ENCODE measurements at places on chromosomes 2 and 18.

- DNase-seq: no peak
Observed at GRCh38 chr2:8694737-8695136, 12.9 kb downstream of the ID2 start.

DNA sequence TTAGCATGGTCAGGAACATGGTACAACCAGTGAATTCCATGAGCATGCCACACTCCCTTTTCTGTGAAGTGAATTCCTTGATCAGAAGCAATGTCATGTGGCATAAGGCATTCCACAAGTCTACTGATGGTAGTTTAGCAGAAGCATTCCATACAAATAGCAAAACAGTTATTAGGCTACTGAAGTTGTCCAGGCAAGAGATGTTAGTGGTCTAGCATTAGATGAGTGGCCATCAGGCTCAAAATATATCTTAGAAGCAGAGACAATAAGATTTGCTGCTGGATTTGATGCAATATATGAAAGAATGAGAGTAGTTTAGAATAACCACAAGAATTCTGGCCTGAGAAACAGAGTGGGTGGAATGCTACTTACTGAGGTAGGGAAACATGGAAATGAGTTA is 355.3 kb upstream of the NRXN1 start:
- DNase-seq: no peak

- no peak for DNase-seq
Observed at GRCh38 chr18:49227441-49228165, 232.8 kb downstream of the DYM start.

- no peak for DNase-seq
Observed at GRCh38 chr2:107592280-107592624, 234.4 kb upstream of the RGPD4 start.

DNA sequence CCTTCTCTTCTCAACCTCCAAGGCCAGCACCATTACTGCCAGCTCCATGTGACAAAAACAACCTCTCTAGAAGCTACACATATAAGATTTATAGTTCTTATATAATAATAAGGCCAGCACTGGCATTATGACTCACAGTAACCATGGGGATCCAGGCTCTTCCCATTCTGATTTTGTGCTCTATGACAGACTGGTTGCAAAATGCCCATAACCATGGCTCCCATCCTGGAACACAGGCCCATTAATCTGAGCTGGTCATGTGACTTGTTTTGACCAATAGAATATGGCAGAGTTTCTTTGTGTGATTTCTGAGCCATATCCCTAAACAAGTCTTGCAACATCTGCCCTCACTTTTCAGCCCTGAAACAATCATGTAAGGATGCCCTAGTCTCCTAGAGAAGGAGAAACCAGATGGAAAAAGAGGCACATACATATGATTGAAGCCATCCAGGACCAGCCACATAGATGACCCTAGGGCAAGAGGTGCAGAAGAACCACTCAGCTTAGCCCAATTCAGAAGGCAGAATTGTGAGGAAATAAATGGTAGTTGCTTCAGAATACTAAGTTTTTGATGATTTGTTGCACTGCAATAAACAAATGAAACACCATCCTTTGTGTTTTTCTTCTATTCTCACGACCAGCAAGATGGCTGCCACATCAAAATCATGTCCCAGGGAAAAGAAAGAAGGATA is 173.9 kb downstream of the SUCLG1 start:
- no peak for DNase-seq

GRCh38 chr2:26702025-26702424 is 9.5 kb downstream of the KCNK3 start:
- DNase-seq: no peak

- DNase-seq: no peak
Observed at GRCh38 chr2:5976531-5977065, 284.4 kb downstream of the SOX11 start.

DNA sequence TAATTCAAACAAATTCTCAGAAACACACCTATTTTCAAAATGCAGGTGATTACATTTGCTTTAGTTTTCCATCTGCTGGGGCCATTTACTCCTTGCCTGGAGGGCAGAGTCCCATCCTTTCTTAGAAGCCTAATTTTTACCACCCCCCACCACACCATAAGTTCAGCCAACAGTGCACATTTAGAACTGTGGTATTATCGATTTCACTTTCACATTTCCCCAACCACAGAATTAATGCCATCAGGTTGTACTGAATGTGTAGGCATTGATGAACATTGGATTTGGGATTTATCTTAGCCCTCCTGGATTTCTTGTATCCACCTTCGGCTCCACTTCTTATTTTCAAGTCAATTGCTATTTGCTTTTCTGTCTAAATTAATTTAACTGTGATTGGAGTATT is 4.5 kb downstream of the SCYGR3 start:
- no peak for DNase-seq

DNA sequence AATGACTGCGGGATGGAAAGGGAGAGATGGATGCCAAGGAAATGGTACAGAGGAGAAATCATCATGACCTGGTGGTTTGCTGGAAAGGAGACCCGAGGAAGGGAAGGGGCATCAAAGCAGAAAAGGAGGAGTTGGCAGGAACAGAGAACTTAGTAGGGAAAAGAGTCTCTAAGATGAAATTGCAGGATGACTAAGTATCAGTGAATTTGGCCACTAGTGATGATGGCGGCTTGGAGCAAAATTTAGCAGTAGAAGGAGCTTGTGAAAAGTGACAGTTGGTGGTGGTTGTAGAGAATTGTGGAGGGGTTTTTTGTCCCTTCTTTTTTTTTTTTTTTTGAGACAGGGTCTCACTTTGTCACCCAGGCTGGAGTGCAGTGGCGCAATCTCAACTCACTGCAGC is 10.1 kb downstream of the METAP1D start:
- DNase-seq: no peak

DNA sequence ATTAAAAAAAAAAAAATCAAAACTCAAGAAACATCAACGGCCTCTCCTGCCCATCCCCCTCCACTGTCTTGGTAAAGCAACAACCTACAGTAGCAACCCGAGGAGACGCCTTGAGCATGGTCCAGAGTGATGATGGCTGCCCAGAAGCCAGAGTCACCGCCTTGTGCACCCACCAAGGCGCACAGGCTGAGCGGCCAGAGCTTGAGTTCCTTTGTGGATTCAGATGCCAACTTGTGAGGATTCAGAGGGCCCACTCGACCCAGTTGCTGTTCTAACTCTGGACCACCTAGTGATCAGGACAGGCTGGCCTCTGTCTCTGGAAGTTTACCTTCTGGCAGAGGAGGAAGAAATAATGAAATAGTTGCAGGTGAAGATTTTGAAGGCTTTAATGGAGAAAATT is 105.0 kb downstream of the PDCL3 start:
- no peak for DNase-seq

DNA sequence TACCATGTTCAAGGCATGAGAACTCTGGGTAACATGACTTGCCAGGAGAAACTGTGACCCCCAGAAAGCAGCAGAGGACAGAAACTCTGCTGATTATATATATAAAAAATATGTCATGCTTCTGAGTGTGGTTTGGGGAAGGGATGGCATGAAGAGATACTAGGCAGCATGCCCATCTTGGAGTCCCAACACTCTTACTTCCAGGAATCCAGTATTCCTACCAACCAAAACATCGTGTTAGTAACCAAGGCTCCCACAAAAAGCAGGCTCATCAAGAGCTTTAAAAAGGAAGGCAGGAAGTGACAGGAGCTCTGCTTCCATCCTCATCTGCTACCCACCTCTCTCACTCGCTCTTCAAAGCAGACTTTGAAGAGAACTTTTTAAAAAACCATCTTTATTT is 31.6 kb upstream of the TWIST2 start:
- DNase-seq: no peak

GRCh38 chr2:11437602-11438001 is 28.4 kb downstream of the E2F6 start:
- DNase-seq: no peak

GRCh38 chr2:130787841-130788240 is 32.5 kb downstream of the AMER3 start:
- DNase-seq: no peak

- DNase-seq: no peak
Observed at GRCh38 chr2:174076040-174076439, 110.9 kb upstream of the SP3 start.

- no peak for DNase-seq
Observed at GRCh38 chr2:107790837-107791236, 35.9 kb upstream of the RGPD4 start.

DNA sequence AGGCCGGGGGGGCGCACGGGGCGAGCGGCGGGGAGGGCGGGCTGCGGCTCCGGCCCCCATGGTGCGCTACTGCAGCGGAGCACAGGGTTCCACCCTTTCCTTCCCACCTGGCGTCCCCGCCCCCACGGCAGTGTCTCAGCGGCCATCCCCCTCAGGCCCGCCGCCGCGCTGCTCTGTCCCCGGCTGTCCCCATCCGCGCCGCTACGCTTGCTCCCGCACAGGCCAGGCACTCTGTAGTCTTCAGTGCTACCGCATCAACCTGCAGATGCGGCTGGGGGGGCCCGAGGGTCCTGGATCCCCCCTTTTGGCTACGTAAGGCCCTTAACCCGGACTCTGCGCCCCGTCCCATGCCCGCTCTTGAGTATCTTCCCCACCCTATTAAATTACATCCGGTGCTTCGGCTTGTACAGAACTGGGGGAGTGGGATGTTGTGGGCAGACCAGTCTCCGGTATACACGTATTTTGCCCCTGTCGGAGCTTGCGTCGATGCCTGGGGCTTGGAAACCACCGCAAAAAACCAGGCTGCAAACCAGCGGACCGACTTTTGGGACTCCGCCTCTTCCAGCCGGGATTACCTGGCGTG is 598 bp upstream of the WBP1 start:
- DNase-seq: peak; percentile 90

DNA sequence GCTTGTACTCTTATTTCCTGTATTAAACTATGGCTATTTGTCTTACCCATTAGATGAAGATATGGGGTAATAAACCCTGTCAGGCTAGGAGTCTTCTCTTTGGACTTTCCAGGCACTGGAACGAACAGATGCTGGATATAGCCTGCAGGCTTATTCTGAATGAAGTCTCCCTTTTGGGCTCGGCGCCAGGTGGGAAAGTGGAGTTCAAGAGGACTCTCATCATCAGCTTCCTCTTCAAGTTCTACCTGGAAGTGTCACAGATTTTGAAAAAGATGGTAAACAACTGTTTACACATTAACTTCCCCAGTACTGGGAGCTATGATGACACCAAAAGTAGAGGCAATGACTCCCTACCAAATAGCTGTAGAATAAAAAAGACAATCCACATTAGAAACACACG is 27.9 kb downstream of the AOX1 start:
- no peak for DNase-seq

DNA sequence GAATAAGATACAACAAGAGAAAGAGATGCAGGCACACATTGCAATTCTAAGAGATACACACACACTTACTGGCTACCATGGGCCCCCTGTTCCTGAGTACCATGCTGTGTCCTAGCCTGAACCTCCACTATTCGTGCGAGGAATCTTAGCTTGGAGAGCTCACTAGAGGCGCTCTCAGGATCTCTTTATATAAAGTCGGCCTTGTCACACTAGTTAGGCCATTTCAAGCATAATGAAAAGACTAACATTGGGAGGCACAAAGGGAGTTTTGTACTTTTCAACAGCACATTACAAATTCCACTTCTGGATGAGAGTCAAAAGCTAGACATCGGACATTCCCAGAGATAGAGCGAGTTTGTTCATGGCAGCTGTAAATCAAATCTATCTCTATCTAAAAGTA is 365.2 kb downstream of the DSEL start:
- DNase-seq: no peak

DNA sequence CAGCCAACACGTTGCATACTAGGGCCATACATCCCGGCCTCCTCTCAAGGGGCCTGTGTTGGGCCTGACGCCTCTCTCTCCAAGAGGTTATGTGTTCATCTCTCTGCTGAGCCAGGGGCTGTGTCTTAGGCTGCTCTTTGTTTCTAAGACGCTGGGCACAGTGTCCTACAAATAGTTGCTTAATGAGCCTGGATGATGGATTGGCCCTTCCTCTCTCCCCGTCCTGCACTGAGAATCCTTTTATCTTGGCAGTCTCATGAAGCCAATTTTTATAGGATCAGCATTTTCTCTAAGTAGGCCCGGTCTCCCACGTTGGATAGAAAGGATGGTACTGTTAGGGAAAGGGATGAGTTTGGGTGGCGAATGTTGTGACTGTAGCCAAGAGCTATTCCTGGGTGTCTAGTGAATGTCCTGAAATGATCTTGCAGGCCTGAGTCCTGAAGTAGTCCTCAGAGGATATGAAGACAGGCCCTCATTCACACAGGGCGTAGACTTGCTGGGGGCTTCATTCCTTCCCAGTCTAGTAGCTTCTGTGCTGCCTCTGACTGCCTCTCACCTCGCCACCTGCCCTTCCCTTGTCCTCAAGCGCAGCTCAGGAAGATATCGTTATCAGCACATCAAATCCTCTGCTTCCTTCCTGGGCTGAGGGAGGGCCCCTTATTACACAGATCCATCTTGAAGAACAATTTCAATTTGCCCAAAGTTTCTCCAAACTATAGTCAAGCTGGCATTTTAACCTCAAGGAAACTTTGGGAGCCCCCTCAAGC is 8.8 kb downstream of the LBH start:
- no peak for DNase-seq

- DNase-seq: no peak
Observed at GRCh38 chr2:144459937-144460336, 60.0 kb downstream of the ZEB2 start.

DNA sequence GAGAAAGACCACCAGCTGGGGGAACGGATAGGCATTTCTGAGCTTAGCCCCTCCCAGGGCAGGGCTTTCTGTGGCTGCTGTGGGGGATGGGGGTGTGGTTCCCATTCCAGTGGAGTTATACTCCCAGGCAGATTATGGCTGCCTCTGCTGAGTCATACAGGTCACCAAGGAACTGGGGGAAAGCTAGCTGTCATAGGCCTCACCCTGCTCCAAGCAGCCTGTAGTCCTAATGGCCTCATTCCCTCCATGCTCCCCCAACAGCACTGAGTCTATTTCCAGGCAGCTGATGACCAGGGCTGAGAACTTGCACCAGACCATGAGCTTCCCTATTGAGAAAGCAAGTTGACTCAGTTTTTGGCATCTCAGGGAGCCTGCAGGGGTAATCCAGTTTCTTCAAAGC is 87.1 kb downstream of the GPR39 start:
- DNase-seq: no peak

DNA sequence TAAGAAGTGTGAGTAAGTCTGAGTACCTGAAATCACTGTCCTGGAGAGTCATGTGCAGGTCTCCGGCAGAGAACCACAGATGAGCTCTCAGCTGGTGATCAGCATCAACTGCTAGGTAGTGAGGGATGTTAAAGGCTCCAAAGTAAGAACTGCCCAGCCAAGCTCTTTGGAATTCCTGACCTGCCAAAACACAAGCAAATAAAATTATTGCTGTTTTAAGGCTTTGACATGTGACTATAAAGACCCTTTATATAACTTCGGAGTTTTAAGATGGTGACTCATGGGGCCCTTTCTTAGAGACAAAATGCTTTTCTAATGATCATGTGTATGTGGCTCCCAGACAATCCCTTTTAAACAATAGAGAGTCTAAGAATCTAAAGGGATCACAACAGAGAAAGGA is 855.7 kb downstream of the TRIB2 start:
- DNase-seq: no peak

- DNase-seq: no peak
Observed at GRCh38 chr2:219174801-219175200, 1.9 kb downstream of the CNPPD1 start.

GRCh38 chr2:216603010-216603883 is 30.0 kb upstream of the IGFBP2 start:
- no peak for DNase-seq

GRCh38 chr2:164504253-164504652 is 117.0 kb downstream of the GRB14 start:
- no peak for DNase-seq

- DNase-seq: no peak
Observed at GRCh38 chr18:62585274-62586150, 62.7 kb downstream of the ZCCHC2 start.
